ENCODE measurements at places on chromosomes 7 and 10.

- DNase-seq, result no peak
Measured at GRCh38 chr10:107011105-107011504, 153.4 kb downstream of the SORCS1 start.

DNA sequence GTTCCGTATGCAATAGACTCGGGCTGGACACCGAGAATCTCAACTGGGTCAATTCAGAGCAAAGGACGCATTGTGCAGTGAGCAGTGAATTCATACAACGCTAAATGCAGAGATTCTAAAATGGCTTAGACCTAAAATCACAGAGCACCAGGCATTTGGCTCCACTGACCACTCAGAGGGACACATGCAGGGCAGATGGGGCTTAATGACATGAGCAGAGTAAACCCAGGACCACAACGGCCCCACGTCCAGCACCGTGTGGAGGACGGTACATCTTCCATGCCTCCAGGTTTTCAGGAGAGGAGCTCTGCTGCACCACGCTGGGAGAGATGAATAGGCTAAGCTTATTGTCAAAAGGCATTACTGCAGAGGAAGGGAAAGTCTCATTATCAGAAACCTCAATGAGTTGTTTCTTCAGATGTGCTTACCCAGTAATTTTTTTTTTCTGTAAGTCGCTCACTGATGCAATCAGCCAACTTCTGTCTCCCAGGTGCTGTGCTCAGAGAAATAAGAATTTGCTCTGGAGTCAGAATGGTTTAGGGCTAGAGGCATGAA is 555.0 kb downstream of the PTPRN2 start:
- DNase-seq, result no peak

GRCh38 chr10:110682348-110682747 is 38.2 kb downstream of the RBM20 start:
- no peak for DNase-seq

DNA sequence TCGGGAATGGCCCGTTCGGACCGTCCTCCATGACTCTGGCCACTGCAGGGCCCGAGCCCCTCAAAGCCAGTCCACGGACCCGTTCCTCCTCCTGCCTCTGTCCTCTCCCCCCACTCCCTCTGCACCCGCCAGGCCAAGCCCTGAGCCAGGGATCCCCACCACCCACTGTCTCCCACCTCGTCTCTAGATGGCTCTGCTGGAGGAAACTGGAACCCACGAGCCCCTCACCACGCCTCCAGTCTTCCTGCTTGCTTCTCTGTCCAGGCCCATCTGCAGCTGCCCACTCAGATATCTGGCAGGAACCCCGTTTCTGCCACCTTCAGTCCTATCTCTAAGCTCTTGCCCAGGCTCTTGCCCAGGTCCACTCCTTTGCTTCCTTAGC is 24.3 kb downstream of the GRID2IP start:
- no peak for DNase-seq

DNA sequence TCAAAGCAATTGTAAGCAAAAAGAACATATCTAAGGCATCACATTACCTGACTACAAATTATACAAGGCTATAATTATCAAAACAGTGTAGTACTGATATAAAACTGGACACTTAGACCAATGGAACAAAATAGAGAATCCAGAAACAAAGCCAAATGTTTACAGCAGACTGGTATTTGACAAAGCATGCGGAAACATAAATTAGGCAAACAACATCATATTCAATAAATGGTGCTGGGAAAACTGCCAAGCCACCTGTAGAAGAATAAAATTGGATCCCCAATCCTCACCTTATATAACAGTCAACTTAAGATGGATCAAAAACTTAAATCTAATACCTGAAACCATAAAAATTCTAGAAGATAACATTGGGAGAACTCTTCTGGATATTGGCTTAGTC is 240.8 kb upstream of the POM121L12 start:
- no peak for DNase-seq

DNA sequence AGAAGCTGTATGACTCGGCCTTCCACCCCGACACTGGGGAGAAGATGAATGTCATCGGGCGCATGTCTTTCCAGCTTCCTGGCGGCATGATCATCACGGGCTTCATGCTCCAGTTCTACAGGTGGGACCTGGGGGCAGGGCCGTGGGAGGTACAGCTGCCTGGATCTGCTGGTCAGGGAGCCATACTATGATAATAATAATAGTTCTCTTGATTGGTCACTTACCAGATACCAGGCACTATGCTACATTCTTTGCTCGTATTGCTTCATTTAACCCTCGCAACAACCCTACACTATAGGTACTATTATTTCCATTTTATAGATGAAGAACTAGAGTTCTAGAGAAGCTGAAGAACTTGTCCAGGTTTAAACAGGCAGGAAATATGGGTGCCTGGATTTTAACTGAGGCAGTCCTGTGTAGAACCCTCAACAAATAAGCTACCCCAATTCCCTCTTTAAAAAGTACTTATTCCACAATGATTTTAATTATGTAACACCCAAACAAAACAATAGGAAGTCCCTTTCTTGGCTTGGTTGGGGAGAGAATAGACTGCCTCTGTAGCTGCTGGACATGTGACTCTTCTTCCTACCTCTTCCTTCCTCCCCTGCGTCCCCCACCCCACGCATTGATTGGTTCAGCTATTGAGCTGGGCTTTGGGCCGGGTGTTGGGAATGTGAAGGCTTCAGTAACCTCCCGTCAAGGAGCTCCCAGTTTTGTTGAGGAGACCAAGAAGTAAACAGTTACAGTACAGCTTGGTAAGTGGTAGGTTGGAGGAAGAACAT is 12.8 kb downstream of the SFXN2 start:
- no peak for DNase-seq

- DNase-seq, result no peak
Measured at GRCh38 chr10:89151857-89152256, 55.3 kb downstream of the CH25H start.

GRCh38 chr7:76051840-76052239 is 3.9 kb downstream of the MDH2 start:
- DNase-seq, result no peak

DNA sequence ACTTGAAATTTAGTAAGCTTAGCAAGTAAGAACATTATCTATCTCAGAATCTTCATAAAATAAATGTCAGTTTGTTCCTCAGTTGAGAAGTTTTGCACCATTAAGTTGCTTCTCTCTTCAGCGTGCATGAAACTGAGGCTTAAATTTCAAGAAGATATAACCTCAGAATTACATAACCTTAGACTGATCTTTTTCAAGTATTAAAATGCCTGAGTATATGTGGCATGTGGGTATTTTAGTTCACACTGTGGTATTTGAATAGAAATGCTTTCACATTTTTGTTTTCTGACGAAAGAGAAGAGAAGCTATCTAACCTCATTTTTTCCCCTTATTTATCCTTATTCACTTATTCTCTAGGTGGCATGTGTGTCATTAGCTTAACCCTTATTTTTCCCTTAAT is 104.1 kb downstream of the PHF14 start:
- no peak for DNase-seq

DNA sequence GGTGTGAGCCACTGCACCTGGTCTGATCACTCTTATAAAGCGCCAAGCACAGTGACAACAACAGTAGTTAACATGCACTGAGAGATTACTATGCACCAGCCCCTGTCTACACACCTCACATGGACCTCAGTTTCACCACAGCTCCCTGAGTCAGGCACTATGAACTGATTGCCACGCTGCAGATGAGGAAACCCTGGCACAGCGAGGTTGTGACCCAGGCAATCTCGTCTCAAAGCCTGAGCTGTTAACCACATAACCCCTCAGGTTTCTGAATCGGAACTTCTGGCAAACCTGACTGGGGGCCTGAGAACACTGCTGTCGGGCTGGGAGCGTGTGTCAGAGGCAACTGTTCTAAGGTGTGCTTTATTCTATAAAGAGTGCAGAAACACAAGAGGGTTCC is 150.8 kb downstream of the RNF216 start:
- no peak for DNase-seq

DNA sequence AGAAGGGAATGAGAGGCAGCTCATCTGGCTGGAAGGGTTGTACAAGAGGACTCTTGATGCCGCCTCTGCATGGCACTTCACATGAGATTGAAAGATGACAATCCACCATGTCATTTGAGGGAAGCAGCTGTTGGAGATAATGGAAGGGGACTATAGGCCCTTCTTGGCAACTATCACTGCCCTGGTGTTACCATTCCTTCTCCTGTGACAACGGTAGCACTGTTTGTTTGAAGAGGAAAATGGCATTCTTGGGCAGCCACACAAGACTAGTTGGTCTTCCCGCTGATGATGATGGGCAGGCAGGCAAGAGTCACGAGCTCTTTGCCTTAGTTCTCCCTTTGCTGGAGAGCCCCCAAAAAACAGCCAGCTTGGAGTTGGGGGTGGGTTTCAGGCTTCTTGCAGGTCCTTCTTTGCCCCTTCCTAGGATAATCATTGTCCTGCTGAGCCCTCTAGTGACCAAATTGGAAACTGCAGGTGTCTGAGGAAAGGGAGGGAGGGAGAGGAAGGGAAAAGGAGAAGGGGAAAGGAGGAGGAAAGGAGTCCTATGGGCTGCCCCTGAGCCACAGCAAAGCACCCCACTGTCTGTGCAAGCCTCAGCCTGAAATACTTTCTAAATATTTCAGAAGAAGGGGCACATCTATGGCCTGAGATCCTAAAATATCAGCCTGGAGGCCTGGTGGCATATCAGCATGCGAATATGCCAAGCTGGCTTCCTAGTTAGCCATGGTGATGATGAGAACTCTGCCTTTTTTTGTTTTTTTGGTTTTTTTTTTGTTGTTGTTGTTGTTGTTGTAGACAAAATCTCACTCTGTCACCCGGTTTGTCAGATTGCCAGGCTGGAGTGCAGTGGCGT is 165.6 kb upstream of the KMT2E start:
- DNase-seq, result no peak

GRCh38 chr10:62067560-62067959 is 166.1 kb downstream of the ARID5B start:
- no peak for DNase-seq

GRCh38 chr7:34928052-34928451 is 109.2 kb downstream of the DPY19L1 start:
- DNase-seq, result no peak

- no peak for DNase-seq
Measured at GRCh38 chr10:12750526-12751201, 250.8 kb downstream of the CCDC3 start.

- DNase-seq, result no peak
Measured at GRCh38 chr10:24287559-24288195, 78.7 kb downstream of the KIAA1217 start.

DNA sequence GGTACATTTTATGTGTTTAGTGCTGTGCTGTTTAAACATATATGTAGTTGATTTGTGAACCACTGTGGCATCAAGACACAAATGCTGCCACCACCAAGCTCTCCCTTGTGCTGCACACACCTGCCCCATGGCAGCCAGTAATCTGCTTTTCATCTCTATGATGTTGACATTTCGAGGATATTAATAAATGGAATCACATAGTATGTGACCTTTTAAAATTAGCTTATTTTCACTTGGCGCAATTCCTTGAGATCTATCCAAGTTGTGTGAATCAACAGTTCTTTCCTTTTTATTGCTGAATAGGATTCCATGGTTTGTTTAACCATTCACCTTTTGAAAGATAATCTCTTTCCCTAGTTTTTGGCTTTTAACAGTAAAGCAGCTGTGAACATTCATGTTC is 73.1 kb downstream of the BMPR1A start:
- DNase-seq, result no peak

GRCh38 chr10:110304780-110305421 is at the start of gene SMNDC1:
SMNDC1 (minus strand) TSS chr10:110304920; CDS start chr10:110303587, 1,333 bp downstream.
- DNase-seq, result peak; percentile 96

- DNase-seq, result no peak
Measured at GRCh38 chr7:30068117-30068516, 39.9 kb downstream of the PLEKHA8 start.

DNA sequence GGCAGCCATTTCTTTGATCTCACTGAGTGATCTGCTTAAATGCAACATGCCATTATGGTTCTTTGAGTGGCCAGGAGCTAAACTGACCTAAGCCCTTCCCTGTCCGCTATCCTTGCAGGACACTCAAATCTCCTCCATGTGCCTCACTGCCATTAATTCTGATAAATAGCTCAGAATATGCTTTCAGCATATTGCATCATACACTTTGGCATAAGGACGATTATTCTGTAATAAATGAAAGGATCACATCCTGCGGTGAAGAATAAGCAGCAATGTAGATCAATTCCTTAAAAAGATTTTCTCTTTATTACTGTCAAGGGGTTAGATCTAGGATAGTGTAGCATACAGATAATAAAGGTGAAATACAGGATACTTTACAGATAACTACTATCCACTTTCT is 231.8 kb upstream of the CTBP2 start:
- DNase-seq, result no peak

DNA sequence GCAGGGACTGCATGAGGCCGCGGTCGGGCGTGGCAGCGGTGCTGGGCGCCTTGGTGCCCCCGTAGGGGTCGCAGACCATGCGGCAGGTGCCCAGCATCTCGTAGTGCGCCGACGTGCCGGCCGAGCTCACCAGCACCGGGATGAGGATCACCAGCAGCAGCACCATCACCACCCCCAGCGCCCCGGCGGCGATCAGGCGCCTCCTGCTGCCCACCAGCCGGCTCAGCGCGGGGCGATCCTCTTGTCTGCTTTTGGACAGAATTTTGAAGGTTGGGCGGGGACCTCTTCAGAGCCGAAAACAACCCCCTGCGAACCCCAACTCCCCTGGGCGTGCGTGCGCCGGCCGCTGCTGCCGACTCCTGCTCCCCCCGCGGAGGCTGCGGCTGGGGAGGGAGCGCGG is 779 bp downstream of the C1QL3 start:
- DNase-seq, result no peak

DNA sequence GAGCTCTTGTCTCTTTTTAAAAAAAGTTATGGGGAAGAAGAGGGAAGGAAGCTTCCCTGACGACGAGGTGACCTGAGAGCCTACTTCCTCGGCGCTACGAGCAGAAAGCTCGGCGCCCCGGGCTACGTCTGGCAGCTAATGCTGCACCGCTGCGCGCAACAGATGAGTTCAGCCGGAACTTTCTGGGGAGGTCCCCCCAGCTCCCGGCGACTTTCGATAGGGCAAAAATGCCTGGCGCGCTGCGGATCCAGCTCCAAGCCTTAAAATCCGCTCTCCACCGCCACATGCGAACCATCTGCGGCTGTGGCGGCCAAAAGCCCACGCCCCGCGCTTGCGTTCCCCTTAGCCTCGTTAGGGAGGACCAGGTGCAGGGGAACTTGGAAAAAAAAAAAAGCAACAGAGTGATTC is 621 bp downstream of the P4HA1 start:
- DNase-seq, result peak; percentile 56

DNA sequence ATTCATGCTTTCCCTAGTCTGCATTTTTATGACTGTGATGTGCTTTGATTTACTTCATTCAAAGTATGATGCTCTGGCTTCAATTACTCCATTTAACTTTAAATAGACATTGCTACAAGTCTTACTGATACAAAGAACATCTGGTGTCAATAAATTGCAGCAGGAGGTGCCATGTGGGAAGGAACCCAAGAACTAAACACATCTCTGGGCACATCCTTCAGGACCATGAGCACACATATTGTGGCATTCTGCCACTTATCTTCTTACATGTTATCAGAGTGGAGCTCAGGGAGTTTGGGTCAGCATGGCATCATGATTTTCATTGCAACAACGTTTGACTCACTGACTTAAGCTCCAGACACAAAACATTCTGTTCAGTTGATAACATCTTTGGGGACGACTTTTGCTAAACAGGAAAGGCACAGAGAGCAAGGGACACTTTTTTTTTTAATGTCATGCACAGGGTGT is 227.0 kb downstream of the DKK1 start:
- DNase-seq, result no peak

GRCh38 chr10:127300868-127301321 is 104.5 kb upstream of the INSYN2A start:
- no peak for DNase-seq

GRCh38 chr10:35133586-35133985 is 6.9 kb downstream of the CREM start:
- DNase-seq, result no peak
